ENCODE measurements at places on chromosomes 13 and 19.

- DNase-seq = no peak
These were observed 44.5 kb upstream of the PCDH8 start for GRCh38 chr13:52892925-52893324.

GRCh38 chr13:46751811-46752635 lies 44.9 kb downstream of the ESD start:
- no peak for DNase-seq

- no peak for DNase-seq
These were observed 770 bp upstream of the CAPNS1 start for GRCh38 chr19:36139120-36139472.

DNA sequence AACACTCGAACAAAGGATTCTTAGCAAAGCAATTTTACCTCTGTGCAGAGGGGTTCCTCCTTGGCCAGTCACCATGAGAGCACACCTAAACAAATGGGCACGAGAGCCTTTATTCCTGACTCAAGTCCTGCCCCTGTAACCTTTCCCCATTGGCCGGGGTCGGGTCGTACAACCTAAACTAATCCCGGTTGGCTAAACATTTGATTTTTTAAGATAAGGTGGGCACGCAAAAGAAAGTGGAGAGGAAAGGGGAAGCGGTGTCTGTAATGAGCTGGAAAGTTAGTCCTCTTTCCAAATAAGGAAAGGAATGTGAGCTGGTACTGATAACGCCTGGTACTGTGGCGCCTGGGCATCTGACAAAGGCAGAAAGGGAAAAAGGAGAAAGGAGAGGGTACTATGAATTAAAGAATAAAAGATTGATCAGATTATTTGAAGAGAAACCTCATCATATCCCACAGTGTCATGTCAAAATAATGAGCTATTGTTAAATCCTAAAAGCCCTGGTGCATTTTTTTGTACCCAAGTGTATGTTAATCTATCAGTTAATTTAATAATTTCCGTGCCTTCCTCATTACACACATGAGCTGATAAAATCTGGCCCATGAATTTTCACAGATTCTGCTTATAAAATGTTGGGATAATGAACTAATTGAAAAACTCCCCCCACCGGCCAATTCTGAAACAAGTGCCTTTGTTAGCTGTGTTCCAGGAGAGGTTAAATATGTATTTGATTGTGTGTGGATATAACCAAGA lies 335.7 kb downstream of the RFC3 start:
- no peak for DNase-seq

DNA sequence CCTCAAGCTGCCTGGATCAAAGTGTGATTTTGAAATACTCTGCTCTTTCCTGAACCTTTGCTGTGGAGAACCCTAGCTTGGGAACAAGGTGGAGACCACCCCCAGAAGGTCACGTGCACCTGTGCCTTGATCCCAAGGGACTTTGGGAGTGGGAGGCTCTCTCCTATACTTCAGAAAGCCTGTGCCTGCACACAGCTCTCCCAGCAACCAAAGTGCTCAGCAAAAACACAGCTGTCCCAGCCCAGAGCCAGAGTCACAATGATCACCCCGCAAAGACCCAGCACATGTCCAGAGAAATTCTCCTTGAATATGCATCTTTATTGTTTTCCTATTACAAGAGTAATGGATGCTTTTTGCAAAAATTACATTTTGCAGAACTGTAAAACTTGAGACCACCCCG lies 43.4 kb downstream of the TNFRSF19 start:
- no peak for DNase-seq

DNA sequence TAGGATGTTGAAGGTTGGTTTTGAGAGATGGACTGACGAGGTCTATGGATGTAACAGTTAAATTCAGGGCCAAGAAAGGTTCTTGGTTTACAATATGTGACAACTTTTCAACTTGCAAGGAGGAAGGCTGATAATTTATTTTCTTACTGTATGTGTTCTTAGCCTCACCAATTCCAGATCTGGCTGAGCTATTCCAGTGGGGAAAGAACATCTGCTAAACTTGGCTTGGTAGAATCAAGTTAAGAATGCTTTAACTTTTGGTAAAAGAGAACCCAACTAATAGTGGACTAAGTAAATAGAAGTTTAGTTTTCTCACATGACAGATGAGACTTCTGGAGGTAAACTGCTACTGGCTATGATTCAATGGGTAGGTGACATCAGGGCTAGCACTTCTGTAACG lies 222.9 kb downstream of the KLF5 start:
- DNase-seq = no peak

GRCh38 chr19:5642204-5642603 lies 19.3 kb downstream of the SAFB start:
- no peak for DNase-seq

GRCh38 chr13:29441306-29441705 lies 154.2 kb downstream of the SLC7A1 start:
- no peak for DNase-seq

DNA sequence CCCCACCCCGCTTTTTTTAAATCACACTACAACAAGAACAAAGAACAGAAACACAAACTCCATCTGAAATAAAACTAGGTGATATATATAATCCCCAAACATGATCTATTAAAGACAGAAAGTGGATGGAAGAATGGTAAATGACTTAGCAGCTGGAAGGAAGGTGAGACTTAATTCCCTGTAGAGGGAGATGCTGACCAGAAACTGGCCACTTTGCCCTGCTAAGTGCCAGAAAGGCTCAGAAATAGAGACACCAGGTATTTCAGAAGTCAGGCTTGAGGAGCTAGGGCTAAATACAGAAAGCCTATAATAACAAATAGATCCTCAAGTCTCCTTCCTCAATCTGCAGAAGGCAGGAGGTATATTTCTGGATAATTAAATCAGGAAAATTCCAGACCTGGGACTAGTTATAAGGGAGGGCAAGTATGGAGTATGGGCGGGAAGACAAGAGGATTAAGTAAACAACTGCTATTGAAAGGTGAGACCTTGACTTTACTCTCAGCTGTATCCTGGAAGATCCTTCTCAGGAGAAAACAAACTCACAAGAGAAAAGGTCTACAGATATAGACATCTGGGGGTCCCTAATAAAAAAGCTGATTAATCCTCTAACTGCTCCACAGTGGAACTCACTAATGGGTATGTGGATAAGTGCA lies 32.2 kb downstream of the MTRF1 start:
- DNase-seq = no peak

DNA sequence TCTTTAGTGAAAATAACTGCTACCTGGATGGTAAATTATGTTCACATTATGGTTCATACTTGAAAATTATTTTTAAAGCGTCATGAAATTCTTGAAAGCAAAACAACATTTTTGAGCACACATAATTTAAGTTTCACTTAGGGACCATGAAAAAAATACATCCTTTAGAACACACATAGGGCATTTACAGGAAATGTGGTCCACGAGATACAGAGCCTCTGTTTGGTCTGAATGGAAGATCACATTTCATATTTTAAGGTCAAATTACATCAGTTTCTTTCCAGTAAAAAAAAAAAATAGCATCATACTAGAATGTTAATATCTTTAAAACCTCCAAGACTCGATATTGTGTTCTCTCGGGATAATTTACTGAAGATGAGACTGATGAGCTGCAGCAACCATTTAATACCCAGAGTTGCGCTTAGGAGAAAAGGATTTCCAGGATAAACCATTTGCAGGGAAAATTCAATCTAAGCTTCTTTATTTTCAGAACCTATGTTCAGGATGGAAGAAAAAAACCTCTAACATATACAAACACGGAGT lies 720.7 kb downstream of the DIAPH3 start:
- no peak for DNase-seq

- no peak for DNase-seq
These were observed 29.6 kb upstream of the EEF1AKMT1 start for GRCh38 chr13:20803180-20803965.

- no peak for DNase-seq
These were observed 234.8 kb downstream of the DACH1 start for GRCh38 chr13:71632206-71632605.

- peak; percentile 66 for DNase-seq
These were observed 1.7 kb upstream of the ANKRD10 start for GRCh38 chr13:110916301-110917142.

- DNase-seq = peak; percentile 62
These were observed 17.9 kb upstream of the RFC3 start for GRCh38 chr13:33799950-33800592.

DNA sequence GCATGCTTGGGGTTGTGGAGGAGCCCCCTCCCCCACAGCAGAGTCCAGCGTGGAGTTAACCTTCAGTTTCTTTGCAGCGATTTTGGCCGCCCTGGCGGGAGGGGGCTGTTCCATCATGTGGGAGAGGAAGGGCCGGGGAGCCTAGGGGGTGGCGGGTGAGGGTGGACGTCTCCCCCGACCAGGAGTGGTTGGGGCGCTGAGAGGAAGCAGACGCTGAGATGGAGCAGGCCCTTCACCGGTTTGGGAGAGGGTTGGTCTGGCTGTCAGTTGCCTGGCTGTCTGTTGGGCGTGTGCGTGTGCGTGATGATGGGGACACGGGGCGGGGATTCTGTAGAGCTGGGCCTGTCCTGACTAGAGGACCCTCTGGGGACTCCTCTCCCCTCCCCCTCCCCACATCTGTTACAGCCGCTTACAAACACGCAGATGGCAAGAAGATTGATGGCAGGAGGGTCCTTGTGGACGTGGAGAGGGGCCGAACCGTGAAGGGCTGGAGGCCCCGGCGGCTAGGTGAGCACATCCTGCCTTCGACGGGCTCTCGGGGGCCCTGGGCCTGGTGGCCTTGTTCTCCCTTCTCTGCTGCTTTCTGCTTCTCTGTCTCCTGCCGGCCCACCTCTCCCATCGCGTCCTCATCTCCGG lies 9.8 kb upstream of the LIN7B start:
- DNase-seq = peak; percentile 28

- DNase-seq = no peak
These were observed 572.7 kb downstream of the FGF9 start for GRCh38 chr13:22243469-22244163.

GRCh38 chr19:9052894-9053293 lies 34.0 kb upstream of the OR1M1 start:
- DNase-seq = no peak

GRCh38 chr19:53785196-53785889 lies 38.8 kb downstream of the NLRP12 start:
- no peak for DNase-seq

GRCh38 chr13:101930331-101930730 lies 471.5 kb downstream of the FGF14 start:
- no peak for DNase-seq

DNA sequence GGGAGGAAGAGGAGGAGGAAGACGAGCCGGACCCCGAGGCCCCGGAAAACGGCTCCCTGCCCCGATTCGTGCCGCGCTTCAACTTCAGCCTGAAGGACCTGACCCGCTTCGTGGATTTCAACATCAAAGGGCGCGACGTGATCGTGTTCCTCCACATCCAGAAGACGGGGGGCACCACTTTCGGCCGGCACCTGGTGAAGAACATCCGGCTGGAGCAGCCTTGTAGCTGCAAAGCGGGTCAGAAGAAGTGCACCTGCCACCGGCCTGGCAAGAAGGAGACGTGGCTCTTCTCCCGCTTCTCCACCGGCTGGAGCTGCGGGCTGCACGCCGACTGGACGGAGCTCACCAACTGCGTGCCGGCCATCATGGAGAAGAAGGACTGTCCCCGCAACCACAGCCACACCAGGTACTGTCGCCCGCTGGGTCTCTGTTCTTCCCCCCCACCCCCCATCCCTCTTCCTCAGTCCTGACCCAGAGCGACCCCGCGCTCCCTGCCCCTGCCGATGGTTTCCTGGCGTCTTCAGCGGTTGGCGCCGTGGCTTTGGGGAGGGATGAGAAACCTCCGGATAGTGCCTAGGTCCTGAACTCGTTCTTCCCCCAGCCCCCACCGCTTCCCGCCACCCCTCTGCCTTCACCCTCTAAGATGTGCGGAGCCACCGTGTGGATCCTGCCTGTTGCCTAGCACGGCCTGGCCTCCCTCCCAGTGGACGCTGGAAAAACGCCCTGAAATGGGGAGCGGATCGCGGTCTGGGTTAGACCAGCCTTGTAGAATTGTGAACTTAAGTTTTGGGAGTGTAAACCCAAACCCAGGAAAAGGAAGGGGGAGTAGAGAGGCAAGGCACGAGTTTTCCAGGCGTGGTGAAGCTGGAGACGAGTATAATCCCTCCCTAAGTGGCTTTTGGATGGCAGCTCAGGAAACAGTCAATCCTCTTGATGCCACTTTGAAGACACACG lies 1.5 kb downstream of the HS6ST3 start:
- no peak for DNase-seq

DNA sequence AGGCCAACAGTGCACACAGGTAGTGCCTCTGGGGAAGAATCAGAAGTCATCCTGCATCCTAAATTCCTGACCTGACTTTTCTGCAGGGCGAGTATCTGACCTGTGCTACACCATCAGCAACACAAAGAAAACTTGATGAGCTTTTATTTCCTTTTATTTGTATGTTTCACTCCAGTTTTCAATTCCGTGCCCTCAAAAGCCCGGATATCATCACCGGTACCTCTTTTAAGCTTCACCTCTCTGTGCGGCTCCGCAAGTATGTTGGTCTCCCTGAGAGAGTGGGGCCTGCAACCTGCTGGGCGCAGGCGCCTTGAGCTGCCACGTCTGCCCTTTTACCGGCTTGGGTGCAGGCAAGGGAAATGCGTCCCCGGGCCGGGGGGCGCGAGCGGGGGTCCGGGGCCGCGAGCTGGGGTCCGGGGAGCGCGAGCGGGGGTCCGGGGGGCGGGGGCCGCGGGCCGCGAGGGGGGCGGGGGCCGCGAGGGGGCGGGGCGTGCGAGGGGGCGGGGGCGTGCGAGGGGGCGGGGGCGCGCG lies 4.3 kb upstream of the DUXA start:
- no peak for DNase-seq

- no peak for DNase-seq
These were observed 20.8 kb downstream of the PLEKHJ1 start for GRCh38 chr19:2215281-2215751.

DNA sequence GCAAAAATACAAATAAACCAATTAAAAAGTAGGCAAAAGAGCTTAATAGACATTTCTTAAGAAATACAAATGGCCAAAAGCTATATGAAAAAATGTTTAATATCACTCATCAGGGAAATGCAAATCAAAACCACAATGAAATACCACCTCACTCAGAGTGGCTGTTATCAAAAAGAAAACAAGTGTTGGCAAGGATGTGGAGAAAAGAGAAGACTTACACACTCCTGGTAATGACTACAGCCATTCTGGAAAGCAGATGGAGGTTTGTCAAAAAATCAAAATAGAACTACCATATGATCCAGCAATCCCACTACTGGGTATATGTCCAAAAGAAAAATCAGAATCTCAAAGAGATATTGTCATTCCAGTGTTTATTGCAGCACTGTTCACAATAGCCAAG lies 223.5 kb upstream of the SLC10A2 start:
- DNase-seq = no peak

DNA sequence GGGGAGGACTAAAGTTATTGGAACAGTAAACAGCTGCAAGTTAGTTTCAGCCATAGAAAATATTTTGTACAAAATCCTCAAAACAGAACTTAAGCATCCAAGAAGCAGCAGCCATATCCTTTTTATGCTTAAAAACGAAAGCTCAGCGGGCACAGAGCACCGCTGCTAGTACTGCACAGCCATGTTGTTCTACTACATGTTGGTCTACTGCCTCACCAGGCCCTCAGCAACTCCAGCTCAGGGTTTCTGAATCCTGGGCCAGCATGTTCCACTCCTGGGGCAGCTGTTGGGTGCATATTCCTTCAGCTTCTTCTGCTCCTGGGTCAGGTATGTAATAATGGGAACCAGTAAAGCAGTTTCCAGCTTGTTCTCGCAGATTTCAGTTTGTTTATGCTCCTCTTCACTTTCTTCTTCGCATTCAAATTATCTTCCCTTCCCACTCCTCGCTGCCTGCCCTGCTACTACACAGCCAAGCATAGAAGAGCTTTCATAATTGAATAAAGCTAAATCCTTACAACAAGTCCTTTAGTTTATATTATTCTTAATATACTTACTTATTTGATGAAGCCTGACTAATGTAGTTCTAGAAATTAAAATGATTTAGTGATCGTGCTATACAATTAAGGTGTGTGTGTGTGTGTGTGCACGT lies 820.5 kb upstream of the ATXN8OS start:
- no peak for DNase-seq
